Effector CD8-positive, alpha-beta T cell (primary cell): ENCODE measurements at places on chromosomes 16 and 17.

- no peak for DNase-seq
Measured at GRCh38 chr17:2138761-2139160, 83.9 kb downstream of the HIC1 start.

DNA sequence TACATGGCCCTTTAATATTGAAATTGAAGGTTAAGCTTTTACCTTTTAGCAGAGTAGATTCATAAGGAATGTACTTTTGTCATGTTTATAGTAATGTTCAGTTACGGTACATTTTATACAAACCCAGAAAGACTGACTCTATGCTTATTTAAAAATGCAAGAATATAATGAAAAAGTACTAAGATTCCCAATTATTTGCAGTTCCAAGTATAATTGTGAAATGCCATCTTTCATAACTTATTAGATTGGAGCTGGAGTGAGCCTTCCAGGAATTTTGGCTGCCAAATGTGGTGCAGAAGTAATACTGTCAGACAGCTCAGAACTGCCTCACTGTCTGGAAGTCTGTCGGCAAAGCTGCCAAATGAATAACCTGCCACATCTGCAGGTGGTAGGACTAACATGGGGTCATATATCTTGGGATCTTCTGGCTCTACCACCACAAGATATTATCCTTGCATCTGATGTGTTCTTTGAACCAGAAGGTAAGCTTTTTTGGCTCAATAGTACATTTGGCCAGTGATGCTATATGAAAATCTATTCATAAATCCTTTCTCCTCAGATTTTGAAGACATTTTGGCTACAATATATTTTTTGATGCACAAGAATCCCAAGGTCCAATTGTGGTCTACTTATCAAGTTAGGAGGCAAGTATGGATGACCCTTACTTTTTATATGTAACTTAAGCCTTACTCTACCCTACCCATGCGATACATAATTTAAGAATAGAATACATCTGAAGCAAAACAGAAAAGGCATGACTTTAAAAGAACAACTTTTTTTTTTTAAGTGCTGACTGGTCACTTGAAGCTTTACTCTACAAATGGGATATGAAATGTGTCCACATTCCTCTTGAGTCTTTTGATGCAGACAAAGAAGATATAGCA is 4.2 kb downstream of the SRSF2 start:
- DNase-seq: no peak

GRCh38 chr16:57627184-57627871 is 1.1 kb upstream of the ADGRG1 start:
- DNase-seq: no peak

DNA sequence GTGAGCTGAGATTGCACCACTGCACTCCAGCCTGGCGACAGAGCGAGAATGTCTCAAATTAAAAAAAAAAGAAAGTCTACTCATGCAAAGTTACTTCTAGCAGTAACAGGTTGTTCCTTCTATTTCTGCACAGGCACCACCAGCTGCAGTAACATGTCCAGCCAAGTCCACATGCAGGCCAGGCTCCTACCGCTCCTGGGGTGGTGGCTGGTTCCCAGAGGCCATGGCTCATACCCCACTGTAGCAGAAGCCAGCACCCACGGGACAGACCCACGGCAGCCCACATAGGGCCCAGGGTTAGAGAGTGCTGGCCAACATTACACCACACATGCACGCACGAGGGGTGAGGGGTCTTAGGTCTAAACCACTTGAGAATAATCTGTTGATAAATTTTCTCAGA is 26.7 kb upstream of the TRAP1 start:
- DNase-seq: no peak

DNA sequence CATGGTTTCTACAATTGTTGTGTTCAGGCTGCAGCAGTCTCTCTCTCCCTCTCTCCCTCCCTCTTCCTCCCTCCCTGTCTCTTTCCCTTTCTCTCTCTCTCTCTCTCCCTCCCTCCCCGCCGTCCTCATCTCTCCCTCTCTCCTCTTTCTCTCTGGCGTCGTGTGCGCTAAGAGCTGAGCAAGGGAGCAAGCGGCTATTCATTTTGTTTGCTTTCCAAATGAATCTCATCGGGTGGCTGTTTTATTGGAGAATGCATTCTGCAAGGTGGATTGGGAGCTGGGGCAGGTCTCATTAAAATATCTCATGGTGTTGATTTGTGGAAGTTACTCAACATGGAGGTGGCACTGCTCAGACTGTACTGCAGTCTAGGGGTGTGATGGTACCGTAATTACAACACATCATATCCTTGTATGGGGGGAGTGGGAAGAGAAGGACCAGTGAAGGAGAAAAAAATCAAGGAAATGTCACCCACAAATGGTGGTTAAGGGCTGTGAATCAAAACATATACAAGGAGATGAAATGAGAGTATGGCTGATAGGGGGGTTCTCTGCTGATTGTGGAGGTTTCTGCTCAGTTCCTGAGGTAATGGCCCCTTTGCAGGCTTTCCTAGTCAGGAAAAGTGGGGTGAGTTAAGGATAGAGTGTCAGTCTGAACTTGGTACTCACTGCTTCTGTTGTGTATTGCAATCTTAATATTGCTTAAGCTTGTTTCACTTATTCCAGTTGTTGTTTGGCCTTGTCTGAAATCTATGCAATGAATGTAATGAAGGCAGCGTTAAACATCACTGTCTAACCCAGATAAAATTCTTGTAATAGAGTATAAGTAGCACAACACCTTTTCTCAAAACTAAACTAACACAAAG is 2.7 kb downstream of the MSL1 start:
- no peak for DNase-seq

GRCh38 chr16:73051226-73051625 is 3.3 kb upstream of the ZFHX3 start:
- DNase-seq: no peak

DNA sequence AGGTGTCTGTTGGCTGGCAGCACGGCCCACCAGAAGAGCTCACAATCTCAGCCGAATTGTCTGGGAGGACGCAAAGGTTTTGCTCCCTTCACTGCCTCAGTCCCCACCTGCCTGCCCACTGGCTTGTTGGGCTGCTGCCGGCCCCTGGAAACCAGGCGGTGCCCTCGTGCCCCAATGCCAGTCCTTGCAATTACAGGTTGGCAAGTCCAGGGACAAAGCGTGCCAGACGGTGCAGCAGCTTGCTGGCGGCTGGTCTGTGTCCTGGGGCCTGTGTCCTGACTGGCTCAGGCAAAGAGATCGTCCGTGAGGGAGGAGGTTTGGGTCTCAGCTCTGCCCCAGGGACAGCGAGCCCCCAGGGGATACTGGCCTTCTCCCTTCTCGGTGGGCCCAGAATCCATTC is 24.6 kb upstream of the SPNS2 start:
- DNase-seq: no peak

DNA sequence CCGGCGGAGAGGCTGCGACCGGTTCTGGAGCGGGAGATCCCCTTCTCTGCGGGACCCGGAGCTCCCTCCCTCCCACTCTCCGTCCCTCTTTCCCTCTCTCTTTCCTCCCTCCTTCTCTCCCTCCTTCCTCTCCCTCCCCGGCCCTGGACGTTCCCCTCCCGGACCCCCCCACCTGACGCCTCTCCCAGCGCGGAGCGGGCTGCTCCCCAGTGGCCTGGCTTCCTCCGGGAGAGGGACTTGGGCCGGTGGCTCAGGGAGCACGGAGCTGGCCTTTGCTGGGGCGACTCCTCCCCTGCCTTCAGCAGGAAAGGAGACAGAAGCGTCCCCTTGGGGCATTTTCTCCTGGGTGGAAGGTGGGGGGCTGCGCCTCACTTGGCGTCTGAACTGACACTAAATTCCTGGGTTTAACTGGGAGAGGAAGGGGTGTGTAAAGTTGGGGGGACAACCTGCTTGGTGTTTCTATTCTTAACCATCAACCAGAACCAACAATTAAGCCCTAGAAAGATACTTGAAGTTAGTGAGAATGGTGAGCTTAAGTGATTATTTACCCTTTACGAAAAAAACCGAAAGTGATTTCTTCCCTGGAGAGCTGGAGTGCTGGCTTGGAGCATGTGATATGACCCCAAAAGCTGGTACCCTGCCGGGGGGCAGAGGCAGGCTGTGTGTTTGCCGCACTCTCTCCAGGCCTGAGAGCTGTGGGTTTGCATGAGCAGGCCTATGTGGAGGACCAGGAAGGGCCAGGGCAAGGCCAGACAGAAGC is 775 bp downstream of the SPIRE2 start:
- no peak for DNase-seq

- no peak for DNase-seq
Measured at GRCh38 chr16:85579191-85579590, 33.9 kb upstream of the GSE1 start.

GRCh38 chr16:89290887-89291286 is 73.4 kb downstream of the ZNF778 start:
- no peak for DNase-seq

- DNase-seq: peak; percentile 22
Measured at GRCh38 chr16:56932721-56933619, 1.0 kb downstream of the HERPUD1 start.

DNA sequence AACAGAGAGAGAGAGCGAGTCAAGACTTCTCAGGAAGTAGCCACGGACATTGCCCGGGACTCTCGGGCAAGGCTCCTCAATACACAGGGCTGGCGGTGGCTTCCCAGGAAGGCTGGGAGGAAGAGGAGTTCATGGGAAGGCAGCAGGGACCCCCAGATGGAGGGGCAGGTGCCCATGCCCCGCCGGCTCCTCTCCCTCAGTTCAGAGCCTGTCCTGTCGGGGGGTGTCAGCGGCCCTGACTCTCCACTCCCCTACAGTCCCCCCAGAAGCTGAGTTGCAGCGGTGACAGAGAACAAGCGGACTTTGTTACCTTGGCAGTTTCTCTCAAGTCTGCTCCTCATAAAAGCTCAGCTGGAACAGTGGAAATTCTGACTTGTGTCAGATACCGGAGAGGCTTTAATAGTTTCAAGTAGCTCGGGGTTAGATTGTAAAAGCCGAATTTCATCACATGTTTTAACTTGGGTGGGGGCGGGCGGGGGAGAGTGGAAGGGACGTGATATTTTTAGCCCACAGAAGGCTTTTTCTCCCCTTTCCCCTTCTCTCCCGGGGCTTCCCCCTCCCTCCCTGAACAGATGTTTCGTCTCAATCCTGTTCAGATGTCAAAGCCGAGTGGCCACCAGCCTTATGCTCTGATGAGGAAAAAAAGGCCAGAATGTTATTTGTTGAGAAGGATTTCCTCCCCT is 65.2 kb downstream of the NKD1 start:
- no peak for DNase-seq

- no peak for DNase-seq
Measured at GRCh38 chr17:61379457-61380216, 20.0 kb upstream of the TBX2 start.

- DNase-seq: no peak
Measured at GRCh38 chr16:78689536-78689935, 590.1 kb downstream of the WWOX start.

DNA sequence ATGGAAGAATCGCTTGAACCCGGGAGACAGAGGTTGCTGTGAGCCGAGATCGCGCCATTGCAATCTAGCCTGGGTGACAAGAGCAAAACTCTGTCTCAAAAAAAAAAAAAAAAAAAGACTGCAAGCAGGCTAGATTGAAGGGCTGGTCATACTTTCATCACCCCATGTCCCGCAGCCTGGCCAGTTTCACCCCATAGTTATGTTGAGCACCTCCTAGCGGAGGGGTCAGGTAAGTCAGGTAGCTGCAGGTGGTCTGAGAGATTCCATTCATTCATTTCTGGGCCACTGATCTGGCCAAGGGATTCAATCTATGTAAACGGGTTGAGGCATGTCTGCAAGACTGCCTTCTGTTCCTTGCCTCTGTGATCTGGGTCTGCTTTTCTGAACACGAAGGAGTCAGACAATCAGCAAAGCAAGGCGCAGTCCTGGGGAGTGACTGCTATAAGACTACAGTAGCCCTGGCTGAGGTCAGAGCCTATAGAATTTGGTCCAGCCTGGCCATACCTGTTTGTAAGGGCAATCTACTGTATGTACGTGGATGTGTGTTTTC is 23.6 kb upstream of the BPTF start:
- DNase-seq: no peak

DNA sequence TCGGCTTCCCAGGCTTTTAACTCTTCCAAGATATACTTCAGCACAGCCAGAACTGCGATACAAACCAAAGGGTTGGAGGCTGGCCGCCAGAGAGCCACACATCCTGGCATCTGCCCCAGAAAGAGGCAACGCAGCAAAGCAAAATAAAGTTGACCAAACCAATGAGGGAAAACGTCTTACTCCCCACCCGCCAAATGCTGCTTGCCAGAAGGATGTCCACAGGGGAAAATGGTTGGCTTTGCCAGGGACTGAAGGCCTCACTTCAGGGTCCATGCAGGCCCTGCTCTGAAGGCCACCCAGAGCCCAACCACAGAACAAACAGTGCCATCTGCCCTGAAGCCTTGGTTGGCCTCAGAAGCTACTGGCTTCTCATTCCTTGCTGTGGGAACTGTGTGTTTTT is 15.0 kb downstream of the CACNG1 start:
- no peak for DNase-seq

DNA sequence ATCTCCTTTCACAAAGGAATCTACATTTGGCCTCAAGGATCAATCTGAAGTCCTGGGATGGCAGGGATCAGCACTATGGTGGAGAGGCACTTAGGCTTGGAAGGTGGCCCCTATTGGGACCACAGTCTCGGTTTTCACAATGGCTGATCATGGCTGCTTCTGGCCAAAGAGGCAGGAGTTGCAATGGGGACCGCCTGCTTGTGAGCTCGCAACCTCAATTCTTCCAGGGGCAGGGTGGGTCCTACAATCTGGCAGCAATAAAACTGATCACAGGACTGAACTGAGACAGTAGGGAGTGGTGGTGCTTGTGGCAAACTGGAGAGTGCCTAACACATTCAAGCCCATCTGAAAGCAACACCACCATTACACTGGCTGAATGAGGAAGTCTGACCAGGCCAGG is 83.1 kb downstream of the NETO2 start:
- DNase-seq: no peak

- no peak for DNase-seq
Measured at GRCh38 chr16:68642436-68643101, 2.5 kb upstream of the CDH3 start.

- no peak for DNase-seq
Measured at GRCh38 chr16:23107936-23108335, 41.3 kb downstream of the USP31 start.

DNA sequence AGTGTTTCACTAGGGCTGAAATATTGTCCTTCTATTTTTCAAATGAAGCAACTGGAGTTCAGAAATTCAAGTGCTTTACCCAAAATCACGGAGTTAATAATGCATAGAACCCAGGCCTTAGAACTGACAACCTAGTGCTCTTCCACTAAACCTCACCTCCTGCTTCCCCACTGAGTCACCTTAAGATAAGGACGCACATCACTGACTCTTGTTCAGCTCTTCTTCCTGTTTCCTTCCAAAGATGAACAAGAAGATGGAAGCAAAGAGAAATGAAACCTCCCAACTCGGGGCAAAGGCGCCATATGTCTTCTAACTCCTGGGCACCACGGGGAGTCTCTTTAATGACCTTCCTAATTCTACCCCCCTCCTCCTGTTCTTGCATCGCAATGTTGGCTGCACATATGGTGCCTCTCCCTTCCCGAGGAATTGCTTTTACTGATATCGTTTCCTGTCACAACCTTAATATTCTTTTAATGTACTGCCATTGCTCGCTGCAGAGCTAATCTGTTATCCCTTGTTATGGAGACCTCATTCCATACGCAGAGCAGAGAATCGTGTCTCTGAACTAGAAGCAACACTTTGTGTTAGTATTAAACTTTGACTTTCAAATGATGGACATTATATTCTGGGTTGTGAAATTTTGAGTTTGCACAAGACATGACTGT is 591.4 kb downstream of the TMEM114 start:
- DNase-seq: no peak

GRCh38 chr16:80028581-80029380 is 428.2 kb upstream of the MAF start:
- no peak for DNase-seq

- DNase-seq: no peak
Measured at GRCh38 chr17:61075988-61076387, 323.7 kb upstream of the TBX2 start.

GRCh38 chr16:20879175-20880040 is 20.8 kb downstream of the DCUN1D3 start:
- DNase-seq: no peak
